ENCODE measurements at places on chromosomes 16 and 17.

GRCh38 chr17:61254904-61255303, 144.7 kb upstream of the TBX2 start:
- no peak for DNase-seq

GRCh38 chr17:8436169-8436843, 622 bp downstream of the NDEL1 start:
- DNase-seq = peak; percentile 49

DNA sequence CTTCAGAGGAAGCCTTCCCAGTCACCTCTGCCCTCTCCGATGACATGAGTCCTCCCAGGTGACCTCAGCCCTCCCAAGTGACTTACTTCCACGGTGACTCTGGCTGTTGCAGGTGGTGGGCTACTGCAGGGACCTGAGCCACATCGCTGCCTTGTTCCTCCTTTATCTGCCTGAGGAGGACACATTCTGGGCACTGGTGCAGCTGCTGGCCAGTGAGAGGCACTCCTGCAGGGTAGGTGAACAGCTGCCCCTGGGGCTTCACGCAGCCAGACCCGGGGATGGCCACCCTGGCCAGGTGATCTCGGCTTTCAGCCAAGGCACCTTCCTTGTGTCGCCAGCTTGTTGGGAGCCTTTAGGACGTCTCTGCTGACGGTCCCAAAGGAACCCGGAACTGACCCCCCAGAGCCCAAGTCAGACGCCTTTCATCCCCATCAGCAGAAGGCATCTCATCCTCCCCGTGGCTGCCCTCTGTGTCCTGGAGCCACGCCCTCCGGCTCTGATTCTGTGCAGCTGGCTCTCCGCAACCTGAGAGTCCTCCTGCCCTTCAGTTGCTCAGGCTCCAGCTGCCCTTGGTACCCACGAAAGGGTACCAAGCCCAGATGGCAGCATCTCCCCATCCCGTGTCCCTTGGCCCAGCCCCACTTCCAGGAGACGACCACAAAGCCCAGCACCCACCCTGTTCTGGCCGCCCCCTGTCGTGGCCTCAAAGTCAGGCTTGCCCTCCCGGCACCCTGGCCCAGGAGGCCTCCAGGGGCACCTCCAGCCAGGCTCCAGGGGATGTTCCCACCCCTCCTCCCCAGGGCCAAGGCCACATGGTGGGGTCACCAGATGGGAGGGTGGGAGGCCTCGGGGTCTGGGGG, 81.7 kb downstream of the GOSR1 start:
- DNase-seq = no peak

- no peak for DNase-seq
Measured at GRCh38 chr16:30728899-30729672, 19.1 kb upstream of the PHKG2 start.

- no peak for DNase-seq
Measured at GRCh38 chr16:83674931-83675535, 132.7 kb upstream of the HSBP1 start.

DNA sequence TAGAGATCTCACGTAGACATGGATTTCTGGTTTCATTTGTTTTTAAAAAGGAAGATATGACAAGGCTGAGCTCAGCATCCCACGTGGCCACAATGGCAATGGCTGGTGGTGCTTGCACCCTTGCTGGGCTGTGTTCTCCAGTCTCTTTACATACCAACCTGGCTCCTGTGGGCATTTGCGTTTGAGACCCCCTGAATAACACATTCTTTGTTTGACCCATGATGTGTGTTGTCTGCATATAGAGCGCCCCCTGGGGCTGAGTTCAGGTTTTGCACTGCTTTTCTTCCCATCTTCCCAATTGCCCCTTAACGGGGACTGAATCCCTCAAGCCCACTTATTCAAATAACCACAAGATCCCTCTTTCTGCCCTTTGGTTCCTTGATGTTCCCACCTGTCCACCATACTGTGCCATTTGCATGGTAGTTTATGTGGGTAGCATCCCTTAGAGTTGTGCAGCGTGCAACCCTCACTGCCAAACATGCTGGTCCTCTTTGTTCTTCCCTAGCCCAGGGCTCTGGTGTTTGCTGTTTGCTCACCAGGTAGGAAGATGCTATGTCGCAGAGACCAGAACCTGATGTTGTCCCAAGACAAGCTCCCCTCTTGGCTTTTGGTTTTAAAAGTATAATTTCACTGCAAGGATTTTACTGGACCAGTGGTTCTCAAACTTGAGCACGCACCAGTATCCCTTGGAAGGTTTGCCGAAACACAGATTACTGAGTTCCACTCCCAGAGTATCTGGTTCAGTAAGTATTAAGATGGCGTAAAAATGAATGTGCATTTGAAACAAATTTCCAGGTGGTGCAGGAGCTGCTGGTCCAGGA, 38.5 kb upstream of the NKD1 start:
- DNase-seq = peak; percentile 30

DNA sequence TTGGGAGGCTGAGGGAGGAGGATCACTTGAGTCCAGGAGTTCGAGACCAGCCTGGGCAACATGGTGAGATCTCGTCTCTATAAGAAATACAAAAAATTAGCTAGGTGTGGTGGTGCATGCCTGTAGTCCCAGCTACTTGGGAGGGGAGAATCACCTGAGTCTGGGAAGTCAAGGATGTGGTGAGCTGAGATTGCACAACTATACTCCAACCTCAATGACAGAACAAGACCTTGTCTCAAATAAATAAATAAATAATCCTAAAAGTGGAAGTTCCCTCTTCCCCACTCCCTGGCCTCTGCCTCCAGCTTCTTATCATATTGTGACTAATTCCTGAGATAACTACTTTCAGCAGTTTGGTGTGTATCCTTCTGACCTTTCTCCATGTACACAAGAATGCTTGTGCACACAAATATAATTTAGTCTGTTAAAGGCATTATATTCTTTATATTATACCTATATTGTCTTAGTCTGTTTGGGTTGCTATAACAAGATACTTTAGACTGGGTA, 23.5 kb upstream of the DNAJA2 start:
- no peak for DNase-seq

- no peak for DNase-seq
Measured at GRCh38 chr17:77901481-77901880, 57.0 kb upstream of the TNRC6C start.

DNA sequence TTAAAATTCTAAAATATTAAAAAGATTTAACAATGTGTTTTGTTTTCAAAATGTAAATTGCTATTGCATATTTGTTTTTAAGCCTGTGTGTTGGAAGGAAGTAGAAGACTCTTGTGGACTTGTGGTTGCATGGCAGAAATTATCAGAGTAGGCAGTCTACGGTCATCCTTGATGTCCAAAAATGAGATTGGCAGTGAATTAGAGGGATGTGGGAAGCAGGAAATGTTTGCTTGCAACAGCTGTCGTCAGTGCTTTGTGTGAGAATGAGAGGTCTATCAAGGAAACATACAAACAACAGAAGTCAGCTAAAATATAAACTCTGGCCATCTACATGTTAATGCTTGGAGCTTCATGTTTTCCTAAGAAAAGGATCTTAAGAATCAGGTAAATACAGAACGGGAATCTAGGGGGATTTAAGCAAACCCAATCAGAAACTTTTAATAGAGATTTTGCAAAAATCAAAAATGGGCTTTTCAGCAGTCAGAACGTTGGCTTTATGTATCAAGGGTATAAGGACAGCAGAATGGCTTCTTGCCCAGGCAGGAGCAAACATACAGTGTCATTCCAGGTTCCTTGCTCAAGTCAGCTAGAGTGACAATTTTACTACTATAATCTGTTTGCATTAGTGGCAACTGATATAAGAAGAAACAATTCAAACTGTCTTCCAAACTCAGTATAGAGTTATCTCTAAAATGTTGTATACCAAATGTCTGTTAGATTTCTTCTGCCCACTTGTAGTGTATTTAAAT, 196.7 kb downstream of the CYB561 start:
- no peak for DNase-seq

DNA sequence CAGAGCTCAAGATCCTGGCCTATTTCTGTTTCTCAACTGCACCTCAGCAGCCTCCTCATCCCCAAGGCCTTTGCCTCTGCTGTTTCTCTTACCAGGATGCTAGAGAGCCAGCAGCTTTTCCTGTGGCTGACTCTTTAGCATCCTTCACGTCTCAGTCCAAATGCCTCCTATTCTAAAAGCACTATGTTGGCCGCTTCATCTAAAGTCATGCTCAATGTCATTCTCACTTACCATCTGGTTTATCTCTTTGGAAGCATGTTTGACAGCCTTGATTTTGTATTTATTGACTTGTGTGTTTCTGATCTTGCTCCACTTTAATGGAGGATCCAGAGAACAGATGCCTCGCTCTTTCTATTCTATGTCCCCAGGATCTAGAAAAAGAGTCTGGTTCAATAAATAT, 351.8 kb upstream of the CDH11 start:
- no peak for DNase-seq

DNA sequence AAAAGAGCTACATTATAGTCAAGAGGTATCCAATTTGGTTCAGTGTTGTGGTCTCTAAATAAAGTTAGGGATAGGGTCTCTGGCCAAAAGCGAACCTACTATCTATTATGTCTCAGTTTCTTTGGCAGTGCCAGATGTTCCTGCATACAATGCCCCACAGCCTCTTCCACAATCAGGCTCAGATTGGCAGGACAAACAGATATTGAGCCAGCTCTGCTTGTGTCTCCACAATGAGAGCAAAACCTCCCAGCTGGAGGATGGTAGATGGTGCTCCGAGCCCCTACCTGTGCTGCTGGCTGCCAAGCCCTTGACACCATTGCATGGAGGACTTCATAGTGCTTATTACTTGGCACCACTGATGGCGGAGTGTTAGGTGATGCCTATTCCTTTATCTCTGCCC, 19.7 kb downstream of the PHAF1 start:
- DNase-seq = no peak

- DNase-seq = no peak
Measured at GRCh38 chr17:43327421-43327820, 71.4 kb upstream of the ARL4D start.

DNA sequence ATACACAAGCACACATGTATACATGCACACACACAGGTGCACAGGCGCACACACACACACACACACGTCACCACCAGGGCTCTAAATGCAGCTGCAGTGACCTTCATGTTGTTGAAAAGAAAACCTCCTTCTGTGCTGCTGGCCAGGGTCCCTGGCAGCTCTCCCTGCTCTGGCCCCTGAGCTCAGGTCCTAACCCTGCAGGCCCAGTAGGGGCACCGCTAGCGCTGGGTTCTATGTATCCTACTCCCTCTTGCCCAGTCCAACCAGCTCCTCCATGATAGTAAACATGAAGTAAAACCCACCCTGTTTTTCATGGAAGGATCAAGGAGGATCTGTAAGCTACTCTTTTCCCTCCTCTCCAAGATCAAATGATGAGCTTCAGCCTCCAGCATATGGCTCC, 172.8 kb downstream of the RBFOX3 start:
- no peak for DNase-seq
